ENCODE measurements at places on chromosomes 6 and 20.

- no peak for DNase-seq
Observed at GRCh38 chr6:79943133-79943532, 4.2 kb downstream of the ELOVL4 start.

DNA sequence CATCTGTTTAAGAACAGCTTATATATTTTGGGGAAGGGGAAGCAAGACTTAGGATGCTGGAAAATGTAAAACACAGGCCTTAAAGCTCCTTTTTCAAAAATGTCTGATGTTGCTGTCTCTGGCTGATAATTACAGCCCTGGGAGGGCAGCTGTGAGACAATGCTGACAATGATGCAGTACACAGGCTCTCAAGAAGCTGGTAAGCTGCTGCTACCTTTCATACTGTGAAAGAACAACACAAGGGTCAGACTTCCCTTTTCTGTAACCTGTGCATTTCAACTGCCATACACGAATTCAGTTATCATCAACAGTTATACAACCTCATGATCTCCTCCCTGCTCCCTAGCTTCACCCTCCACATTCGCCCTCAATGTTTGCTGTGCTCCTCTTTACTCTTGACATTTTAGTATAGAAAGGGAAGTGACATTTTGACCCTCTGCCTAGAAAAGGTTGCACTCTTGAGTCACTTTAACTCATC is 25.2 kb downstream of the MAP7 start:
- DNase-seq, result no peak

GRCh38 chr20:25042531-25043498 is 15.1 kb downstream of the ACSS1 start:
- DNase-seq, result peak; percentile 10

- DNase-seq, result no peak
Observed at GRCh38 chr6:2968600-2969135, 2.7 kb downstream of the SERPINB6 start.
